Mesenchymal stem cell (in vitro differentiated cells and primary cell): ENCODE measurements at places on chromosomes 13 and 19.
A peak's percentile ranks its signal among the peaks of the same experiment; 100 is the strongest.

DNA sequence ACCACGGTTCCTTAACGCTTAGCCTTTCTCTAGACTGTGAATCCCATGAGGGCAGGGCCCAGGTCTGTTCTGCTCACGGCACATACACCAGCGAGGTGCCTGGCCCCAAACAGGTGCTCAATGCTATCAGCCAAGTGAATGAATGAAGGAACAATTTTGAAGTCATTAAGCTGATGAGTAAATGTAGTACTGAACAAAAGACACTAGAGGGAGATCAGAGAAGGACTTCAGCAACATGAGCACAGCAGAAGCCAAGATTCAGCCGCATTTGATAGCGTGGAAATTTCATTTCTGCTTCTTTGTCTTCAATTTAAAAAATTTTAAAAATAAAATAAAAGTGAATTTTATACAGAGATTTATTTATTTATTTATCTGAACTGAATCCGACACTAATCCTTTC, 20.1 kb upstream of the MYO16 start:
- peak; percentile 45 for DNase-seq

GRCh38 chr13:67208552-67208951, 21.6 kb downstream of the PCDH9 start:
- no peak for DNase-seq

GRCh38 chr13:100356426-100356825, 232.2 kb downstream of the GGACT start:
- peak; percentile 36 for DNase-seq

- DNase-seq = no peak
Measured at GRCh38 chr13:106484537-106485193, 50.8 kb downstream of the EFNB2 start.

DNA sequence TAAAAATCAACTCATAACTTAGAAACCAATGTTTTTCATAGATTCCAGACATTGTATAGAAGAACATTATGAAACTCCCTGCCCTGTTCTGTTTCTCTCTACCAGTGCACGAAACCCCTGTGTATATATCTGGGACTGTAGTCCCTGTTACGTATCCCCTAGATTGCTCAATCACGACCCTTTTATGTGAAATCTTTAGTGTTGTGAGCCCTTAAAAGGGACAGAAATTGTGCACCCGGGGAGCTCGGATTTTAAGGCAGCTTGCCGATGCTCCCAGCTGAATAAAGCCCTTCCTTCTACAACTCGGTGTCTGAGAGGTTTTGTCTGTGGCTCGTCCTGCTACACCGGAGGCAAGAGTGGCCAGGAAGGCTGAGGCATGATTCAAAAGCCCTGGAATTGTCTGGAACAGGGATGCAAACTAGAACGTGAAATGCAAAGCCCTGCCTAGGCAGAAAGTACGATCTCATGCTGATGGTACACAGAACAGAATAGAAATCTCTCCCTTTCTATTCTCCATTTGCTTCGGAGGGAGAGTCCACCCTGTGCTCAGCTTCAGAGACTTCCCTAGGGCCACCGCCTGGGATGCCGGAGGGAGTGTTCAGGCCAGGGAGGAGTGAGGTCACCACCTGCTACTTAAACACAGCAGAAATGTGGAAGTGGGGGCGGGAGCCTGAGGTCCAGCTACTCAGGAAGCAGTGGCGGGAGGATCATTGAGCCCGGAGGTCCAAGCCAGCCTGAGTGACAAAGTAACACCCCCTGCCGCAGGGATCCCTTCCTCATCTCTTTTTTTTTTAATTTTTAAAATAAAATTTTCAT, 758 bp upstream of the ZNF888 start:
- peak; percentile 28 for DNase-seq

DNA sequence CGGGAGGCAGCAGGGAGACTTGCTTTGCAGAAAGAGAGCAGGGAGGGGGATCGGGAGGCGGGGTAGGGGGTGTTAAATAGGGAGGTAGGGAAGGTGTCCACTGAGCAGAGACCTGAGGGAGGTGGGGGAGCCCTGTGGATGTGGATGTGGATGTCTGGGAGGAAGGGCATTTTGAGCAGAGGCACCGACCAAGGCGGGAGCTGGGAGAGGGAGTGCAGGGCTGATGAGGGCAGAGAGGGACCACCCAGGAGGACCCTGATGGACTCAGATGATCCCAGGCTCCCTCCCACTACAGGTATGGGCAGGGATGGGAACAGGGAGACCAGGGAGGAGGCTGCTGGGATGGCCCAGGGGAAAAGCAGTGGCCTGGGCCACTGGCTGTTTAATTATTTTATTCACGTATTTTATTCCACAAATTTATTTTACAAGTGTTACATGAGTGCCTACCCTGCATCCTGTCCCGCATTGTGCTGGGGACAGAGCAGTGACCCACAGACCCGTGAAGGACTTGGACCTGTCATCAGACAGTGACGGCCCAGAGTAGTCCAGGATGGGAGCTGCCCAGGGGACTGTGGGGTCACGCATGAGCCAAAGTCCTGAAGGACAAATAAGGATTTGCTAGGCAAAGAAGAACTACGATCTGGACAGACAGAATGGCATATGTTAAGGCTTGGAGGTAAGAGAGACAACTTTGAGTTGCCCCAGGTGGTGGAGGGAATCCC, 5.3 kb downstream of the GRAMD1A start:
- no peak for DNase-seq

DNA sequence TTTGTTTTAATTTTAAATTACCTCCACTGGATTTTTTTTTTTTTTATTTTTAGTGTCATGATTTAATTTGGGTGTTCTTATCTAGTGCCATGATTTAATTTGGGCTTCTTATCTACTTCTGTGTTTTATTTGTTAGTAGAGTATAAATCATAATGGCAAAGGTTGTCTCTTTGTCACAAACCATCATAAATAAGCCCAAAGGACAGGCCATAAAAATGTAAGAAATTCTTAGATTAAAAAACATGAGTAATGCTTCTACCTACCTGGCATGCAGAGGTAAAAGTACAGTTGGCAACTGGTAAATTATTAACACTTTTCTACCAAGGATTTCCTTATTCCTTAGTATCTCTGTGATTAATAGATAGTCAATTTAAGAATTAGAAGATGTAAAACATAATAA, 55.2 kb downstream of the ERCC5 start:
- no peak for DNase-seq

DNA sequence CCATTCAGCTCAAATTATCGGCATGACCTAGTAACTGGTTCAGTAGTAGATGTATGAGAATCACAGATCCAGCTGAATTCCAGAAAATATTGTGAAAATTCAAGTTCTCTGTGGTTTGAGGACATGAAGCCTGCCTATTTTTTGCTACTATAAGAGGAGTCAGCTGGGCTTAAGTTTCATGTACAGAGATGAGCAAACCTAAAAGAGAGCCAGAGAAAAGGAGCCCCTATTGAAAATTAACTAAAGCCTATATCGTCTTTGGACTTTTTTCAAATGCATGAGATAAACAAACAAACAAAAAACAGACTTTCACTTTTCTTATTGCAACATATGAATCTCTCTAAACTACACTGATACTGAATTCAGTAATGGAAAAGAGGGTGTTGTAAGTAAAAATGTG, 106.8 kb upstream of the SPRY2 start:
- DNase-seq = no peak

- DNase-seq = no peak
Measured at GRCh38 chr19:44960906-44961728, 5.9 kb downstream of the CLPTM1 start.
